ENCODE measurements at places on chromosomes 12 and 14. TPM values are rescaled to one million over a fixed set of nuclear protein-coding genes. Genes with fewer than 3 reads are reported as not detected.
A peak's percentile ranks its signal among the peaks of the same experiment; 100 is the strongest.

- no peaks in the 10 kb centered on the region for H3K36me3 ChIP-seq
- no peak overlapping the region for H3K4me3 ChIP-seq
- no peak overlapping the region for H3K27ac ChIP-seq
Measured at GRCh38 chr12:28872654-28873268, 276.3 kb upstream of the FAR2 start.

DNA sequence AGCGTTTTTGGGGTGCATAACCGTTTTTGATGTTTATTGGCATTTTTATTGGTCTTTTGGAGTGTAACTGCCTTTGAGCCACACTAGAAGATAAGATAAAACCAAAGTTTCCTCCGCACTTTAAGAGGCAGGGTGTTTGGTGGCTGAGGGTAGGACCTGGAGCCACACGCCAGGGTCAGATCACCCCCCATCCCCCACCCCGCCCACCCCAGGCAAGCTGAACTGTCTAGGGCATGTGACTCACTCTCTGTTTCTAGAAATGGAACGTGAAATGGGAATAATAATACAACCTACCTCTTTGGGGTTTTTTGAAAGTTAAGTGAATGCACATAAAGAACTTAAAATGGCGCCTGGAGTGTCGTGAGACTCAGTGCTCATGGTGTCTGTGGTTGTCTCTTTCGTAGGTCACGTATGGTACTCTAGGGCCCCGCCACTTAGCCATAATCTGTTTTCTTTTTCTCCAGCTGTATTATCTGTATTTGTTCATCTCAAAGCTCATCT is 56.0 kb downstream of the PPP2R5C start:
- no peak for DNase-seq
- H3K4me1 ChIP-seq: peaks cover 23% of the 10 kb centered on the region
- H3K36me3 ChIP-seq: peaks cover 31% of the 10 kb centered on the region
- H3K27ac ChIP-seq: no peak overlapping the region
- H3K27me3 ChIP-seq: no peaks in the 10 kb centered on the region

- no peak overlapping the region for H3K4me3 ChIP-seq
- H3K27me3 ChIP-seq: no peaks in the 10 kb centered on the region
- H3K27ac ChIP-seq: no peak overlapping the region
- peaks cover 11% of the 10 kb centered on the region for H3K36me3 ChIP-seq
- no peaks in the 10 kb centered on the region for H3K4me1 ChIP-seq
- no peak for DNase-seq
Measured at GRCh38 chr14:103045371-103045869, 11.9 kb downstream of the CDC42BPB start.

DNA sequence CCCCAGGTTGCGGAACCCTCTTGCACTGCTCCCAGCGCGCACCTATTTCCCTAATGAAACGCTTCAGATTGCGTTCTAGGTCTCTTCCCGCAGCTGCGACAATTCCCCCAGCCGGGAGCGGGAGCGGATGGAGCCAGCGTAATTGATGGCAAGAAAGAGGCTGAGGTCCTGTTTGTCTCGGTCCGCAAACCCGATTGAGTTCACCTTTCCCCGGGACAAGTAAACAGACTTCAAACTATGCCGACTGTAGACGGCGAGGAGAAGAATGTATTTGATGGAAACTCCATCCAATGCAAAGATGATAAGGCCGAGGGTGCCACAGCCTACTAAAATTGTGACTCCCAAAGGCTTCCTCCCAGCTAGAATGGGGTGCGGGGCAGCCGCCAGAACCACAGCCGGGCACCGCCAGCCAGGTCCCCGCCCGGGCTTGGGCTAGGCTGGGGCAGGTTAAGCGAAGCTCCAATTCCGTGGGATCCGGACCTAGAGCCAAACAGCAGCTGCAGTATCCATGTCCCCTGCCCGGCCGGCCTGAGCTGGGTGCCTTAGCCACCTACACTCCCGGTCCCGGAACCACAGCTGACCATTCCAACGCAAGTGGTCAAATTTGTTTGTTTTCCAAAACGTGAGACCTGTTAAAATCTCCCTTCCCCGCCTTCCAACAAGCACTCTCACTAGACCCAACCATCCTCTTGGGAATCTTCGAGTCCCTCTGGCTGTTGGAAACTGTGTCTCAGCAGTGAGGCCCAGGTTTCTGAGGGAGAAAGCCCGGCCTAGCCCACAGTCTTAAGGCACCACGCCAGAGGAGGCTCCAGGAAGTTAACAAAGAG is 5.5 kb downstream of the NKX2-1 start:
- H3K4me1 ChIP-seq: no peaks in the 10 kb centered on the region
- H3K36me3 ChIP-seq: no peaks in the 10 kb centered on the region
- H3K27me3 ChIP-seq: peaks cover 42% of the 10 kb centered on the region
- no peak overlapping the region for H3K4me3 ChIP-seq
- no peak overlapping the region for H3K27ac ChIP-seq

DNA sequence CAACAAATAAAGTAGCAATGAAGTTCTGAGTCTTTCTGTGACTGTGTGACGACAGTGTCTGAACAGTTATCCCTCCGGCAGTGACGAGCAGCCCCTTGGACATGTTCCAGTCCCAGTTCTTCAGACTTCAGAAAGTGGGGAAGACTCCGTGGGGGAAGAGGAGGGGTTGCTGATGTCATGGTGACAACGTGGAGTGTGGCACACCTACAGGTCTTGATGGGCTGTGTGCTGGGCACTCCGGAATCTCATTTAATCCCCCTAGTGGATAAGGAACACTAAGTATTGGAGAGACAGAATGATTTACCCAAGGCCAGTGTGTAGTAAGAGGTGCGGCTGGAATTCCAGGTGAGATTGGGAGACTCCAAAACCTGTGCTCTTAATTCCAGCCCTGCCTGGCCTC is 280.2 kb downstream of the CACNA1C start:
- DNase-seq: no peak
- H3K27ac ChIP-seq: no peak overlapping the region
- H3K4me1 ChIP-seq: no peaks in the 10 kb centered on the region

DNA sequence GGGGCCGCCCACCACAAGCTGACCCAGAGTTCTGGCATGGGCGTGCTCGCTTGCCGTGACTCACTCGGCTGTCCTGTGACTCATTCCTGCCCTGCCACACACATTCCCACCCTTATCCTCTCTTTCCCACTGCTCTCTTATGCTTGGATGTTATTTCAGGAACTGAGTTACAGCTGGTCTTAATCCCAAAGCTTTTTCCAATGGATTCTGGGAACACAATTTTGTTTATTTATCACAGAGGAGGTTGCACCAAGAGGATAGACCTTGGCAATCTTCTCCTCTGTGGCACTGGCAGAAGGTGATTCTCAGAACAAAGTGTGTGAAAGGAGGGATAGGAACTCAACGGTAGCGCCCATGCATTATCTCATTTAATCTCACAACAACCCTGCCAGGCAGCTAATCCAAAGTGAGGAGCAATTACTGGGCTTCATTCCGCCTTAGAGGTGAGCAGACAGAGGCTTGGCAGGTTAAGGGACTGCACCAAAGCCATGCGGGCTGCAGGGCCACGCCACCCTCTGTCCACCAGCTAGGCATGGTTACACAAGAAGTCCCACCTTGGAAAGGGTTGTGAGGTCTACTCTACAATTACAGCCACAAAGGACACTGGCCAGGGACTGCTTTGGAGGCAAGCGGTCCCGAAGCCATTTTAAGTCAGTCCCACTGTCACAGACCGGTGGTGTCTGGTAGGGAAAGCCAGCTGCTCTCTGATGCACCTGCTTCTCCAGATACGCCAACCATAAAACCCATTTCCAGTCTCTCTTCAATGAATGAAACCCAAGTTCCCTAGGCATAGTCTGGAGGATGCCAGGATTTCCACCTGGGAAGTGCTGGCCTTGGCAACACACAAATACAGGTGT is 32.9 kb downstream of the SYNE3 start:
- DNase-seq: peak; percentile 49
- H3K27ac ChIP-seq: no peak overlapping the region
- no peak overlapping the region for H3K4me3 ChIP-seq
- H3K36me3 ChIP-seq: peaks cover 3% of the 10 kb centered on the region
- H3K4me1 ChIP-seq: peaks cover 26% of the 10 kb centered on the region

GCH1 gene
- polyA plus RNA-seq: 13.7 TPM

C3AR1 gene
- not detected for polyA plus RNA-seq

RD3L gene
- not detected for polyA plus RNA-seq

RAB5B gene
- polyA plus RNA-seq: 70.4 TPM

CLEC1B gene
- polyA plus RNA-seq: not detected

Measured in HepG2 (cell line).